Lower lobe of right lung (tissue), 2 donors: ENCODE measurements at places on chromosomes 1 and 21.
A peak's percentile ranks its signal among the peaks of the same experiment; 100 is the strongest.

- DNase-seq, result peak; percentile 60
Observed at GRCh38 chr1:207873055-207873890, 37.7 kb downstream of the CD34 start.

GRCh38 chr1:209878964-209879363 lies 51.2 kb downstream of the UTP25 start:
- DNase-seq, result no peak

- no peak for DNase-seq
Observed at GRCh38 chr1:109626682-109627408, 7.2 kb downstream of the AMPD2 start.

DNA sequence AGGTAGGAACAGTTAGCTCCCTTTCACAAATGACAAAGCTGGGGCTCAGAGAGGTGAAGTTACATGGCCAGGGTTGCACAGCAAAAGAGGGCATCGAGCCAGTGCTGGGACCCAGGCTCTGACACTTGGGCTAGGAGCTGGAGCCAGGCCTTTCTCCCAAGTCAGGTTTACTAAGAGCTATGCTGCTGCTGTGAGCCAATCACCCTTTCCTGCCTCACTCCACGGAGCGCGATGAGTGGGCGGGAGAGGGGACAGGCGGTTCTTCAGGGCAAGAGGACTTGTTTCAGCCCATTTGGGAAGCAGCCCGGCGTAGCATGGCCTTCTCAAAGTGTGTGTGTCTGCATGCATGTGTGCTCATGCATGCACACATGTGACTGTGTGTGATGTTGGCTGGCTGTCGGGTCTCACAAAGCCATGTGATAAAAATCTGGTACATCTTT lies 10.6 kb downstream of the ID3 start:
- DNase-seq, result peak; percentile 62
